ENCODE measurements at places on chromosomes 13 and 19. TPM values are rescaled to one million over a fixed set of nuclear protein-coding genes. Genes with fewer than 3 reads are reported as not detected.

SLITRK5 gene
- total RNA-seq = not detected

- DNase-seq = no peak
Measured at GRCh38 chr13:98069985-98070384, 72.9 kb upstream of the FARP1 start.

NALCN gene
- total RNA-seq = 5.5 TPM

- no peak for DNase-seq
Measured at GRCh38 chr19:1105873-1106840, 2.4 kb downstream of the GPX4 start.

NKG7 gene
- total RNA-seq = not detected

CACNG7 gene
- 0.21 TPM for total RNA-seq

DNA sequence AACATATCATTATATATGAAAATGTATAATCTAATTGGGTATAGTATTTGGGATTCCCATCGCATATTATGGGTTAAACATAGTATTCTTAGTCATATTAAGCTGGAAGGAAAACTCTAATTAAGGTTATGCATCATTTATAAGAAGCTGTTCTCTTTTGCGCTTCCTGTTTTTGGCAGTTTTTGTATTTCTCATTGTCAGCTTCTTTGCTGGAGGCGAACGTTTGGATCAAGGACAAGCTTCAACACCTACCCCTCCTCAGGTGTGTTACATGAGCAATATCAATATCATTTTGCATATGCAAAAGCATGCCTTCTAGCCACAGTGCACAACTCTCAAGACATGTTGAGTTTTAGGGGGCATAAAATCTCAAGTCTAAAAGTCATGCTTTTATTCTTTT, 439.8 kb downstream of the TDRD3 start:
- no peak for DNase-seq

FBXO27 gene
- 0.47 TPM for total RNA-seq

DNA sequence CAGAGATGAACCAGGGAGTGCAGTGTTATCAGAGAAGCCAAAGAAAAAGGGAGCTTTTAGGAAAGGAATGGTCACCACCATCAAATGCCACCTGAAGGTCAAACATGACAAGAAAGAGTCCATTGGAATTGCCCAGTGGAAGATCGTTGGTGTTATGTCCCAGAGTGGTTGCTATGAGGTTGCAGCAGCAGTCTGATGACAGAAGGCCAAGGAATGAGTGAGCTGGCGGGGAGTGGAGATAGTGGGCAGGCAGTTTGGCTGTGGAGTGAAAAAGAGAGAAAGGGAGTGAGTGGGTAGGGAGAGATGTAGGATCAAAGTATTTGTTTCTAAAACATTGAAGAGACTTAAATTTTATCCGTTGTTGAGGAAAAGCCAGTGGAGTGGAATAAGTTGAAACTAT, 117.4 kb upstream of the WASF3 start:
- DNase-seq = peak; percentile 61

DNA sequence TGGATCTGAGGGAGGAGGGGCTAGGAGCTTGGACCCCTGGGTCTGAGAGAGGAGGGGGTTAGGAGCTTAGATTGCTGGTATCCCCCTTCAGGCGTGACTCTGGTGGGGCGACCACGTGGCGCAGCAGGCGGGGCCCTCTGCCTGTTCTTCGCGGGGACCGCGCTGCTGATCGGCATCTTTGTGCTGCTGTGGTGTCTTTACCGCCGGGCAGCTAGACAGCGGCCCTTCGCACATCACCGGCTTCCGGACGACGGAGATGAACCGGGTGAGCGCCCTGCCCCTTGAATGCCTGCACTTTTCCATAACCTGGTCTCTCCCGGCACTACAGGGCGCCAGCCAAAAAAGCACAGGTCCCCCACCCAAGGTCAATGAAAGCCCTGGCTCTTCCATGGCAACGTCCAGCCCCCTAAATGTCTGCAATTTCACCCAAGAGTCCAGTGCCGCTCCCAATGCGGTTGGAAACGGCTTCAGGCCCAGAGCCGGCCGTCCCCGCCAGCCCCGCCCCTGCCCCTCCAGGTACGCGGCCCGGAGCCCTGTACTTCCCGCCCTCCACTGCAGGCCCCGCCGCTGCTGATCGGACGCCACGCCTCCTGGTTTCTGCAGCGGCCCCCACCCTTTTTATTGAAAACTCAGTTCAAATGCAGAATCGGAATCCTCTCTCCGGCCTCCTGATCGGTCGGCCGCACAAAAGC, 2.8 kb downstream of the GFY start:
- DNase-seq = no peak

DNA sequence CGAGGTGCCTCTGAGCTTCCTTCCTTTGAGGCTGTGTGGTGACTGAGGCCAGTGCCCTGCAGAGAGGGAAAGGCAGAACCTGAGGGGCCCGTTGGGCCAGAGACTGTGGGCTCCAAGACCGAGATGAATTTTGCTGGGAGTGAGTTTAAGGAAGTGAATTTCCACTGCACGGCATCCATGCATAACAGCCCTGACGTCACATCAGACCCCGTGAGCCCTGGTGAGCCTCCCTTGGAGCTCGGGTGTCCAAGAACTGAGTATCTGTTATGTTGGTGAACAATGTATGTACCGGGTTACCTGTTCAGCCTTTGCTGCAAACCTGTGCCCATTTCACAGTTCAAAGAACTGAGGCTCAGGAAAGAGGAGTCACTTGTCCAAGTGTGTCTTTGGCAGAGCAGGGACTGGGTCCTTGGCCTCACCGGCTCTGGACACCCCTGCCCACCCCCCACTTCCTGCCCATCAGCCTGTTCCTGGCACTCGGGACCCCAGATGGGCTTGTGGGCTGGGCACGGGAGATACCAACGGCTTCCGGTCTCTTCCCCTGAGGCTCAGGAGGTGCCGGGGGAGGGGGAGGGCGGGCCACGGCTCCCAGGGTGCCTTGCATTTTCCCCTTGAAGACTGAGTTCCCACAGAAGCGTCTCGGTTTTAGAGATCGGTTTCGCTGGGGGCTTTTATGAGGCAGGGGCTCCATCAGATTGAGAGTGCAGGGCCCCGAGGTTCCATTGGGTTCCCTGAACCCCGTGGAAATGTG, 33.7 kb downstream of the NFILZ start:
- DNase-seq = no peak

SOHLH2 gene
- total RNA-seq = 0.20 TPM

DNA sequence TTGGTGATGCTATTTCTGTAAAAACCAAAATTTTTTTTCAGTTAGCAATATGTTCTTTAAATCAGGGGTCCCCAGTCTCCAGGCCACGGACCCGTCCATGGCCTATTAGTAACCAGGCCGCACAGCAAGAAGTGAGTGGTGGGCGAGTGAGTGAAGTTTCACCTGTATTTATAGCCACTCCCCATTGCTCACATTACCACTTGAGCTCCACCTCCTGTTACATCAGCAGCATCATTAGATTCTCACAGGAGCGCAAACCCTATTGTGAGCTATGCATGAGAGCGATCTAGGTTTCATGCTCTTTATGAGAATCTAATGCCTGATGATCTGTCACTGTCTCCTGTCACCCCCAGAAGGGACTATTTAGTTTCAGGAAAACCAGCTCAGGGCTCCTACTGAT, 58.9 kb upstream of the SLC7A1 start:
- DNase-seq = no peak

- peak; percentile 25 for DNase-seq
Measured at GRCh38 chr19:17103177-17103576, 27.6 kb downstream of the MYO9B start.

GRCh38 chr13:88592105-88592504, 920.9 kb downstream of the SLITRK5 start:
- DNase-seq = no peak

FXYD7 gene
- total RNA-seq = not detected

DNA sequence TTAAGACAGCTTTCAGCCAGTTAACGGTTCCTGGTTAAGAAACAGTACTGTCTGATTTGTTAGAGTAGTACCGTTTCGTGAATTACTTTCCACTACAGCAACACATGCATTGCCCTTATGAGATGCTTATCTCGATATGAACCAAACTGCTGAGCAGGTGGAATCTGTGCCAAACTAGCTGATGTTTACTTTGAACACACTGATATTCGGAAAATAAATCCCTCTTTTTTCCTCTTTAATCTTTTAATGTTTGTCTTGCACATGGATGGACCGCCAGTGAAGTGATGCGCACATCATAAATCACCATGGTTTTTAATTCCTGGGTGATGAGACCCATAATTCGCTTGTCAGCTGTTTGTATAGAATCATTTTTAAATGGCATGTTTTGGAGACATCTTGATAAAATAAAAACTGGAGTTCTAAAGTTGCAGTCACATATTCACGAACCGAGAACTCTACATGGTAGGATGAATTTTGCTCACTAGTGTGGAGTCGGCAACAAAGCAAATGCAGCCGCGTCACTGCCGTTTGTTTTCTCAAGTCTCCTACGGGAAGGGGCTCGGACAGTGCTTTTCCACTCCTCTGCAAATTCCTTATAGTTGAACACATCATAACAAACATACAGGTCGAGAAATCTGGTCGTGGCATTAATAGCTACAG, 1.1 kb downstream of the GJA3 start:
- no peak for DNase-seq

GRCh38 chr13:24541127-24541475, 28.5 kb upstream of the PARP4 start:
- DNase-seq = no peak

ATP4A gene
- not detected for total RNA-seq

DNA sequence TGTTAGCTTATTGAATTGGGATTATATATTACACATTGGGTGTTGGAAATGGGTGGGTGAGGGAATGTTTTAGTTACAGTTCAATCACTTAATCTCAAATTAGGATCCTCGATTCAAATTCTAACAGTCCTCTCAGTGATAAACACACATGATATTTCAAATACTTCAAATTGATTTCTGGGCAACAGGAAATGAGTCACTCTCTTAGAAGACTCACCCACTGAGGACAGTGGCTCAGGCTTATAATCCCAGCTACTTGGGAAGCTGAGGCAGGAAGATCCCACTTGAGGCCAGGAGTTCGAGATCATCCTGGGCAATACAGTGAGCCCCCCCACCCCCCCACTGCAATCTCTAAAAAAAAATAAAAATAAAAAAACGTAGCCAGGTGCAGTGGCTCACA, 435.3 kb downstream of the KLF12 start:
- DNase-seq = no peak
